Anterior cingulate cortex (tissue), 58 donors: ENCODE measurements at places on chromosomes 5 and 9.

DNA sequence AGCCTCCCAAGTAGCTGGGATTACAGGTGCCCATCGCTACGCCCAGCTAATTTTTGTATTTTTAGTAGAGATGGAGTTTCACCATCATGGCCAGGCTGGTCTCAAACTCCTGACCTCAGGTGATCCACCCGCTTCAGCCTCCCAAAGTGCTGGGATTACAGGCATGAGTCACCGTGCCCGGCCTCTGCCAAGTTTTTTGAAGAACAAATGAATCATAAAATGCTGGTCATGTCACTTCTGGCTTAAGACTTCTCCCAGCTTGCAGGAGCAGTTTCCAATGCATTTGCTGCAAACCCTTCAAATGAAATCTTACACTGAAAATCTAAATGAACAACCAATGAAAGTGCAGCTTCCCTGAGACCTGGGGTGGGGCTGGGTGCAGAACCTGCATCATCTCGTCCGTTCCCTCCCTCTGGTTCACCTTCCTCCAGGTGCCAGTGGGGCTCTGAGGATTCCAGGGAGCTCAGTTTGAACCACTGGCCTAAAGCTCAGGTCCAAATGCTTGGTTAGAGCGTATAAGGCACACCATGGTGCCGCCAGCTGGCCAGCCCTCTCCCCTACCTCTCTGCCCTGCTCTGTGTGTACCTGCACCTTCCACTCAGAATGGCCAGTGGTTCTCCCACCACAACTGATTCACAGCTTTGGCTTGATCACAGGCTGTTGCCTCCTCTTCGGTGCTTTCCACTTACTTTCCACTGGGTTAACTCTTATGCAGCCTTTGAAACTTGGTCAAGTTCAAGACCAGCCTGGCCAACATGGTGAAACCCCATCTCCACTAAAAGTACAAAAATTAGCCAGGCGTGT lies 39.8 kb upstream of the FUBP3 start:
- DNase-seq, result no peak

DNA sequence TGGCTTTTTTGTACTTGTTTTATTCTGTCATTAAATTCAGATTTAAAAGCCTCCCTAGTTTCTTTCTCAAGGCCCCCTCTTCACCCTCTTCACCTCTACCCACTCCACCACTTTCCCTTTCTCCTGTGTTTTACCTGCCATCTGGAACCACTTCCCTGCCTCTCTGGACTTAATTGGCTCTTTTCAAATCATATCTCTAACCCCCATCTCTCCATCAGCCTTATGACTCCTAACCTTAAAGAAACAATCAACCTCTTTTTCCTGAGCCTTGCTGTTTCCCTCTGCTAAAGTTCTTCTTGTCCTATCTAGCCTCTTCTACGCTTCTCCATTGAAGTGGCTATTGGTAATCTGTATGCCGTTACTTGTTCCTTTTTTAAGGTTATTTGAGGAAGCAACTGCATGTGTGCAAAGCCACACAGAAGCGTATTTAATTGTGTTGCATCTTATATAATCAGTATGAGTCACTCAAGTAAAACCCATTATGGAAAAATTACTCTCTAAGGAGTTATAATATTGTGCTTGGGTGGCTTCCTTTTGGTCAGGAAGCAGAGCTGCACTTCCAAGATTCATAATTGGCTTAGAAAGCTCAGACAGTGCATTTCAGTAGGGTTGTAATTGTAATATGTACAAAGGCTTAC lies 653.6 kb upstream of the ITGA1 start:
- DNase-seq, result no peak

GRCh38 chr9:35814106-35814840 lies 569 bp downstream of the HINT2 start:
- DNase-seq, result no peak

- DNase-seq, result no peak
Measured at GRCh38 chr9:21455320-21455719, 15.1 kb downstream of the IFNA1 start.

- DNase-seq, result peak; percentile 58
Measured at GRCh38 chr5:173324115-173325001, 3.9 kb downstream of the STC2 start.

DNA sequence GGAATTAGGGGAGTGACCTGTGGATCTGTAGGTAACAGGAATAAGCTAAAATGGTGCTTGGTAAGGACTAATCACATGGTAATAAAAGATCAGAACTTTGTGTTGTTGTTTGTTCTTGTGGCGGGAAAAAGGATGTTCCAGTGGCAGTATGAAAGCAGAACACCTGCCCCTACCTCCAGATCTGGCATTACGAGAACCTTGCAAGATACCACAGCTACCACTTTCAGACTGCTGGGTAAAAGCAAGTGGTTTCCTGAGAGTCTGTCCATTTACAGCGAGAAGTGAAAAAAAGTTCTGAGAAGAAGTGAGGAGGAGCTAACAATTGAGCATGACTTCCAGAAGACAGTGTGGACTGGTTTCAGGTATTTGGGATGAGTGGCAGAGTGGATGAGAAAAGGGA lies 252.5 kb downstream of the TLE4 start:
- no peak for DNase-seq

GRCh38 chr5:148177207-148177606 lies 8.9 kb downstream of the SPINK14 start:
- no peak for DNase-seq

GRCh38 chr5:129137637-129138036 lies 43.1 kb downstream of the ISOC1 start:
- DNase-seq, result no peak

- no peak for DNase-seq
Measured at GRCh38 chr5:126098330-126099017, 324.7 kb upstream of the GRAMD2B start.

DNA sequence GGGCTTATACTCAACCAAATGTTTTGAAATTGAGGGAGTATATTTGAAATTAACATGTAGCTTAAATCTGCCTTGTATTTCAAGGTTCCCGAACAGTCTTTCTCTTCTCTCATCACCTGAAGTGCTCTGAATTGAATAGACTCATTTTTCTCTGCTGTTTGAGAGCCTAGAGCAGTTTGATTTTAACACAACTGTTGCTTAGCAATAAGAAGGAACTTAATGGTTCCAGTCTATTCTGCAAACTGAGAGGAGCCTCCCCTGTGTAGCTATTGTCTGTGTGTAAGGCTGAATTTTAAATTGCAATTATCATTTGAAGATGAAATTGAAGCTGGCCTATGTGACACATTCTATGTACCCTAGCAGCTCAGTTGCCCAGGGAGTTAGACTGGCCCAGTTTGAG lies 87.1 kb upstream of the CKMT2 start:
- DNase-seq, result no peak

- no peak for DNase-seq
Measured at GRCh38 chr5:56140073-56140472, 93.1 kb downstream of the ANKRD55 start.

- no peak for DNase-seq
Measured at GRCh38 chr5:155021842-155022241, 8.3 kb downstream of the KIF4B start.

- no peak for DNase-seq
Measured at GRCh38 chr9:126217797-126218196, 108.8 kb upstream of the MVB12B start.

DNA sequence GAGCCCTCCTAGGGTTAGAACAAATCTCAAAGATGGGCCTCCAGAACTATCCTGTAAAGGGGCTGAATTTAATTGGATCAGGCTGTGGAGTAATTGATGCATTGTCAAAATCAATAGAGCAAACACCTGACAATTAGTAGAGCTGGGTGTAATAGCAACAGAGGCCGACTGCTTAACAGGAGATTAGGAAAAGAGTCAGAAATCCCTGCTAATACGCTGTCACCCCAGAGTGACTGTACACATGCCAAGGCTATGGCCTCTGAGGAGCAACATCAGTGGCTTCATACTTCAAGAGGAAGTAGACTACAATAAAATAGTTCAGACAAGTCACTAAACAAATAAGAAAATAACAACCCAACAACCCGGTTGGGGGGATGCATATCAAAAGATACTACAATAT lies 18.7 kb upstream of the GRPEL2 start:
- no peak for DNase-seq

- no peak for DNase-seq
Measured at GRCh38 chr9:126390923-126391322, 64.3 kb downstream of the MVB12B start.

GRCh38 chr5:142748568-142749249 lies 21.5 kb upstream of the ARHGAP26 start:
- no peak for DNase-seq

- no peak for DNase-seq
Measured at GRCh38 chr9:95807326-95807947, 68.1 kb upstream of the ERCC6L2 start.

DNA sequence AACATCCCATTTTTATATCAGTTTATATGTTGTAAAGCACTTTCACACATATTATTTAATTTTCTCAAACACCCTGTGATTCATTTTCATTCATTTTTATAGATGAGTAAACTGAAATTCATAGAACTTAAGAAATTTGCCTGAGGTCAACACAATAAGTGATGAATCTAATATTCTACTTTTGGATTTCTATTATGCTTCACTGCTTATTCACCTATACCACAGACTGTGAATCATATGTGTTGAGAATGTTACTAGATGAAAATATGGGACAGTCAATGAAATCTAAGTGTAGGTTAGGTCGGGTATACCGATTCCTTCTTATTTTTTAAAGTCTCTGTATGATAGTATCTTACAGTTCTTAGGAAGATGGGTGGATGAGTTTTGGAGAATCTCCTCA lies 24.8 kb downstream of the CDC37L1 start:
- no peak for DNase-seq

DNA sequence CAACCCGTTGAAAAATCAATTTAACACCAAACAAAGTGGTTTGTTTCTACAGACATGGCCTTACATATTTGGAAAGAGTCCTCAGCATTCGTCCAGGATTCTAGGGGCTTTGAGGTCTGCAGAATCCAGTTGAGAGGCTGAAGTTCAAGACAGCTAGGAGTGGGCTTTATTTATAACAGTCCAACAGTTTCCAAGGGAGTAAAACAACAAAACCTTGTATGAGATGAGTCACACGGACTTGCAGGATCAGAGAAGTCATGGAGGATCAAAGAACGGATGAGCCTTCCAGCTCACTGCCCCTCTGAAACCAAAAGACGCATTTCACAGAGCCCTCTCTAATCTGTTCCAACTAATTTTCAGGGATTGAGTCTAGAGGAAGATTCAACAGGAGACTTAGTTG lies 11.1 kb upstream of the ESM1 start:
- no peak for DNase-seq

DNA sequence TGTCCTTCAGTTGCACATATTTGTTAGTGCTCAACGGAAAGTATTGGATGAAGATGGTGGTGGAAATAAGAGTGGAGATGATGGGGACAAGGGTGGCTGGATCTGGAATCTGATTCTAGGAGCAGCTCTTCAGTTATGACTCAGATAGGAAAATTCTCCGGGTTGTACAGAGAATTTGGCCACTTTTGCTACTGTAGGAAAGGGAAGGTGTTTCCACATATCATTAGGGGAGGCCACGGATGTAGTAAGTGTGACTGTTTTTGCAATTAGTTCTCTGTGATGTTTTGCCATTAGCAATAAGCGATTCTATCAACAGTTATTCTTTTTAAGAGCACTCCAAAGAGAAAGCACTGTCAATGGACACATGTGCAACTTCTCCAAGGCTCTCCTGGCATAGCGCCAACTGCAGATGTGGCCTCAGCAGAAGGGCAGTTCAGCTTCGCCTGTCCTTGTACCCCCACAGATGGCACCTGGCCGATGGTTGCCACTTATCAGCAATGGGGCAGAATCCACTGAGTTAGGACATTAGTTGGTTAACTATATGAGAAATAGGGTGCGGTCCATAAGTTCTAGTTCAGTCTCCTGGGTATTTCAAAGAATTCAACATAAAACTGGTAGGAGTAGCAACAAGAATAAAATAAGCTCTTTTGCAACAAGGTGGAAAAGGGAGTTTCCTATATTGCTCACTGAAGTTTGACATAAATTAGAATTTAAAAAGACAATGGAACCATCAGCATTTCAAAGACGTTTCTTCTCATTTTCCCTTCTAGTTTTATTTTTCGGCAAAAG lies 96.3 kb downstream of the ARSB start:
- no peak for DNase-seq

DNA sequence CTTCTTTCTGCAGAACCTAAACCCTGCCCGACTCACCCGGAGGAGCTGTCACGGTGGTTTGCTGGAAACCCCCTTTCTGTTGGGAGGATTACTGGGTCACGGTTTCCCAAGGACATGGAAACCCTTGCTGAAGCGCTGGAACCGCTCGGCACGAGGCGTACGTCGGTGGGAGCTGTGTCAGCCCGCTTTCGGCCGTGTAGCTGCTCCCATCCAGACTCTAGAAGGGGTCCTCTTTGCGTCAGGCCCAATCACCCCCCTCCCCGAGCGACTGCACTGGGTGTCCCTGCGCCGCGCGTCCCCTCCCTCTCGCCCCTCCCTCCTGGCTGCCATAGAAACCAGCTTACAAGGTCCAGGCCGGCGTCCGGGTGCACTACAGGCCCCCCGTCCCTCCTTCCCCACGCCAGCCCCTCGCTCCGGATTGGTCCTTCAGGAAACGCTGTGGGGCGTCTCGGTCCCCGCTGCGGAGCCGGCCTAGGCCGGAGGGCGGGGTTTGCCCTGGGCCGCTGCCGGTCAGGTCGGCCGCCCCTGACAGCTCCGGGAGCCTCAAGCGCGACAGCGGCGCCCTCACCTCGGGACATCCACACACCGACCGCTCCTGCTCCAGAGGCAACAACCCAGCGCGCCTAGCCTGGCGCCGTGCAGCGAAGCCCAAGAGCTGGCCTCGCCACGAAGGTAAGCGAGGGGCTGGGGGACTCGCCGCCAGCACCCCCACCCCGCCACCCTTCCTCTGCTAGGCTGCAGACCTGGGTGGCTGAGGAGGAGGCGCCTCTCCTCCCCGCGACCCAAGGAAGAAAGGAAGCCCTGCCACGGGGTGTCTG lies at the start of gene NIM1K:
Gene NIM1K (plus strand): TSS at position 486 of the 818 bp plus-strand sequence. CDS start 53,551 bp downstream, outside the sequence.
- peak; percentile 89 for DNase-seq

DNA sequence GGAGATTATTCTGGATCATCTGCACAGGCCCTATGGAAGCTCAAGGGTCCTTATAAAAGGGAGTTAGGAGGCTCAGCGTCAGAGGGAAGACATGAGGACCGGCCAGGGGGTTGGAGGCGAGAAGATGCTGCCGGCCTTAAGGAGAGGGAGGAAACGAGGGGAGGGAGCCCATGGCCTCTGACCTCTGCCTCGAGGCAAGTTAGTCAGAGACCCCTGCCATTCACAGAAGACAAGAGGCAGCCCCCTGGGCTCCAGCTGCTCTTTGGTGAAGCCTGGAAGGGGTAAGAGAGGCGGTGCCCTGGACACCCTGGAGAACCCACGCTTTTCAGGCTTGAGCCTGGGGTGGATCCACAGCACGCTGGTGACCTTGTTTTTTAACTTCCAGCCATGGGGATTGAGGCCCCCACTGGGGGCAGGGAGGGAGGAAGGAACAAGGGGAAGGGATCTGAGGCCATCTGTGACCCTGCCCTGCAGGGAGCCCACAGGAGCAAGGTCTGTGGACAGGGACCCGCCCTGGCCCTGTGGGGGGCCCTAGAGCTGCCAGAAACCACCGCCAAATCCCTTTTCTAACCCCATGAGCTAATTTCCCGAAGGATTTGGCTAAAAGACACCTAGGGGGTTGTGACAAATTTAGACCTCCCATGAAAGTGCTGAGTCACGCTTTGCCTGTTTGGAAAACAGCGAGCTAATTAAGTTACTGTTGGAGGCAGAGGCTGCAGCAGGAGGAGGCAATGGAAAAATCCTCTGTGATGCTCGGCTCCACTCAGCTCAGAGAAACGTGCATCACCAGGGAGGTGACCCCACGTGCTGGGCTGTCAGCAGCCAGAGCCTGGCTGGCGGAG lies 49.7 kb downstream of the OLFM1 start:
- DNase-seq, result peak; percentile 24

- DNase-seq, result no peak
Measured at GRCh38 chr5:179878222-179879002, 19.8 kb upstream of the MRNIP start.

- no peak for DNase-seq
Measured at GRCh38 chr5:55993731-55994494, 850 bp downstream of the IL6ST start.
